ENCODE measurements at places on chromosomes 16 and 17. TPM values are rescaled to one million over a fixed set of nuclear protein-coding genes. Genes with fewer than 3 reads are reported as not detected.

Gene CTF1
- total RNA-seq = 0.21 TPM

Gene SOX9
- 12.2 TPM for total RNA-seq

Gene GPRC5B
- 40.4 TPM for total RNA-seq

Gene GJC1
- total RNA-seq = 24.4 TPM

Gene SOX8
- total RNA-seq = 2.2 TPM

Gene LPO
- total RNA-seq = 0.06 TPM

Gene LDAF1
- total RNA-seq = 17.1 TPM

Gene TEKT1
- total RNA-seq = 0.16 TPM

Gene LAT
- 4.4 TPM for total RNA-seq

Gene KIF2B
- not detected for total RNA-seq

Gene SEPTIN1
- total RNA-seq = 2.8 TPM

Gene MMP25
- total RNA-seq = 1.4 TPM

Gene PHLPP2
- total RNA-seq = 10.4 TPM

Gene HS3ST6
- 1.3 TPM for total RNA-seq

Gene ALDH3A1
- 1,194 TPM for total RNA-seq

Gene HOXB13
- total RNA-seq = 1.6 TPM

Gene FDXR
- total RNA-seq = 58.8 TPM

Gene CCL14
- not detected for total RNA-seq

Gene VAT1L
- total RNA-seq = 0.02 TPM

Gene CLEC19A
- 0.08 TPM for total RNA-seq

Gene CDR2
- total RNA-seq = 32.9 TPM

Gene PLLP
- 1.2 TPM for total RNA-seq

Gene CNTNAP4
- not detected for total RNA-seq

Gene ADAP2
- total RNA-seq = 2.8 TPM

Gene VAC14
- total RNA-seq = 30.8 TPM

Gene RASL10B
- 0.18 TPM for total RNA-seq

Gene KDM8
- 2.4 TPM for total RNA-seq

Gene MYO15A
- total RNA-seq = 0.26 TPM

Gene HAGHL
- 16.5 TPM for total RNA-seq

Gene NOXO1
- total RNA-seq = 0.12 TPM

Gene PDE6G
- 3.6 TPM for total RNA-seq

Gene CD300LB
- 0.09 TPM for total RNA-seq

Gene PDK2
- total RNA-seq = 20.5 TPM

Gene BEAN1
- 5.6 TPM for total RNA-seq

Gene CA7
- total RNA-seq = not detected

Gene SCN4A
- total RNA-seq = 0.08 TPM

Gene SLFN12
- not detected for total RNA-seq

Gene VPS9D1
- 4.6 TPM for total RNA-seq

Gene EVPL
- total RNA-seq = 19.5 TPM

Gene PLA2G10
- 0.37 TPM for total RNA-seq

Gene CHST5
- 0.11 TPM for total RNA-seq

Gene TLCD1
- total RNA-seq = 27.5 TPM

Gene NDUFAF8
- total RNA-seq = 117 TPM
